Endothelial cell (in vitro differentiated cells): ENCODE measurements at places on chromosomes 2 and 18.
A peak's percentile ranks its signal among the peaks of the same experiment; 100 is the strongest.

DNA sequence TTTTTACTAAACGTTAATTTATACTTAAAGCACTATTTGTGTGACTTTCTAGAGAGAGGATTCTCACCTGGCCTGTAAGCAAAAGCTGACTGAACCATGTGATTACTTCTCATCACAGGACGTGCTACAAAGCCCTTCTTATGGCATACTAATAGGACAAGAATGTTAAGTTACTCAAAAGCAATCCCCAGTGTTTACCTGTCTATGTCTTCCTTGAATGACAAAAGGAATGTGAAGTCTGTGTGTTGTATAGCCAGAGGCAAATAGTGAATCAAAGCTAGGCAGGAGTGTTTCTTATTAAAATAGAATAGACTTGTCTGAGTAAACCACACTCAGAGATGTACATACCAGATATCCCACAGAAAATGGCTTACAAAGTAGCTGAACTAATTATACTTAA lies 1465.5 kb downstream of the SUCLG1 start:
- no peak for DNase-seq

DNA sequence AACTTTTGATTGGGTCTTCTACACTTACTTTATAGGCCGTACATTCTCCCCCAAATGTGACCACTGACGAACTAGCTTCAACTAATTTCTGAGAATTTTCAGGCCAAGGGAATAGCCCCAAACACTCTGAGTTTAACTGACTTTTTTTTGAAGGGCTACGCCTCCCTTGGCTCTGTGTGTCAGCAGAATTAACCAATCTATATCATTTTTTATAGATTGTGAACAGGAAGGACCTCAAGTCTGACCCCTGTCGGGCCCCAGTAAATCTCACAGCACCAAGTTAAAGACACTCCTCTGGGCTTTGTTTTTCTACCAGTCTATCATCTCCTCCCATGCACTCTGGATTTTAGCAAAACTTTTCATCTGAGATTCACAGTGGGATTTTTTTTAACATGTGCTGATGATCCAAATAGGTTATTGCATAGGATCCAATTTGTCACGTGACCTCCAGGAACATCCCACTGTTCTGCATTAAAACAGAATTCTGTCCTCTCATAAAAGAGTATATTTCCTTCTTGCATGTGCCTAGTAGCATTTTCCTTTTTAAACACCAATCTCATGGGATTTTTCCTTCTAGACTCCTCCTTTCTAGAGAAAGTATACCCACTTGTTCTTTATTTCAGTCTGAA lies 307.1 kb downstream of the OSR1 start:
- no peak for DNase-seq

DNA sequence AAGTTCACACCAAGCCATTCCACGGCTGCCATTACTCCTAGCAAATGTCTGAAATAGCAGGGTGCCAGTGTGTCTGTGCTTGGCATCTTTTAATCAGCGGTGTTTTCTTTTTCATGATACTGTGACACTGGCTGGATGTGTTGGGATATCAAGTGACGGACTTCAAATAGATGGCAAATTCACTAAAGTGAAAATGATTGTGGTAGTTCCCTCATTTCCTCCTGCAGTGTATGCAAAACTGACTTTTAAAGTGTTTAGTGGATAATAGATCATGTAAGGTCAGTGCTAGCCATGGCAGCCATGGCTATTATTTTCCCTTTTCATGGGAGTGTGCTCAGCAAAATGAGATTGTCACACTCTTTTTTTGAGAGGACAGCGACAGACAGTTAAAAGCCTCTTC lies 261.5 kb upstream of the SIX3 start:
- no peak for DNase-seq

- no peak for DNase-seq
Measured at GRCh38 chr2:234958311-234958710, 6.5 kb downstream of the SH3BP4 start.

DNA sequence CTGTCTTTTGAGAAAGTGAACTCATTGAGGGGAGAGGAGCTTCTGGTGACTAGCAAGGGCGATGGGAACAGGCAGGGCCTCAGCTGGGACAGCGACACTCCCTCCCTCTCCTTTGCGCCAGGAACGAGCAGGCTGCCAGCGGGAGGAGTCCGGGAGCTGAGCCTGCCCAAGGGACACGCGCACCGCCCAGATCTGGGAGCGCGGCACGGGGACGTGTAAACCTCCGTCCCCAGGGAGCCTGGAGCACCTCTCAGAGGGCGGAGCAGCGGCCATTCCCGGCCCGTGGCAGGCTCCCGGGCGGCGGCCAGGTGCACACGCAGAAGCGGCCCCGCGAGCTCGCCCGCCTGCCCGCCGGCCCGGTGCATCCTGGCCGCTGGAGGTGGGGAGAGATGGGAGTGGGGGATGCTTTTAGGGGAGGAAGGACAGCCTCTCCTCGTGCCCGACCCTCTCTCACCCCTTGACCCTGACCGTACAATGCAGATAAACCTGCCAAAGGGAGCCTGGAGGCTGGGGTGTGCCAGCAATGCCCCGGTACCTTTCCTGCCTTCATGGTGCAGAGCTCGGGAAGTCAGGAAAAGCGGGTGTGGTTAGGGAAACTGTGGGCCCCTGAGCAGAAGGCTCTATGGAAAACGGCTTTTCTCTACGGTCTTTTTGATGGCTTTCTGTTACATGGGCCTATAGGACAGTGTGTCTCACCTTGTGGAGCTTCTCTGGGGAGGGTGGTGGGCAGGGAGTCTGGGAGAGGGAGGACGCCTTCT lies 2.2 kb downstream of the AQP4 start:
- DNase-seq = peak; percentile 36

DNA sequence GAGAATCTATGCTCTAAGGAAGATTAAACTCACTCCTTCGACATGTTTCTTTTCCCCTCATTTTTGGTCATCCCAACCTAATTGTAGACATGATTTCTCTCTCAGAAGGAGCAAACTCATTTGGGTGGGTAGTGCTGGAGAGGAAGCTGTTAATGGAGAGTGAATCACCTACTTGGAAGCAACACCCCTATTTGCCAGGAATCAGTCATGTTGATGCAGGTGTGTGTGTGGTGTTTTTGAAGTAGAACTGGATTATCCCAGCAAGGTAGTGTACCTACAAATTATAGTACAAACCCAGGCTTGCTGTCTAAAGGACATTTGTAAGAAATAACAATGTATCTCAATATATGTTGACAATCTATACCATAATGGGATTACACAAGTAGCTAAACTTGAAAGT lies 186.4 kb downstream of the EPHA4 start:
- no peak for DNase-seq
